COLO829 (cell line): ENCODE measurements at places on chromosomes 1 and 21.

DNA sequence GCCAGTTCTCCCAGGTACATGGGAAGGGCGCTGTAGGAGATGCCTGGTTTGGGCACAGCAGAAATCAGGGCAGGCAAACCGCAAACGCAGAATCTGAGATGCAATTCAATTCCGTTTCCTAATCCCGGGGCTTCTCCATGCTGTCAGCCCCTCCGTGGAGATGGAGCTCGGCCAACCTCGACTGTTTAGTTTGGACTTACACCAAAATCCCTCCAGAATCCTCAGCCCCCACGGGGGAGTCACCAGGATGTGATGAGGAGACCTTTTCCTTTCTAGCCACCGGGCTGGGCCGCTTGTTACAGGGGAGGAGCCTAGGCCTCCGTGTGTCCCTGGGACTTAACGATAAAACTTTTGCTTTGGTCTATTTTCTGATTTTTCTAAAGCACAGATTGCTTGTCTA is 7.9 kb downstream of the SLC2A7 start:
- DNase-seq, result no peak

DNA sequence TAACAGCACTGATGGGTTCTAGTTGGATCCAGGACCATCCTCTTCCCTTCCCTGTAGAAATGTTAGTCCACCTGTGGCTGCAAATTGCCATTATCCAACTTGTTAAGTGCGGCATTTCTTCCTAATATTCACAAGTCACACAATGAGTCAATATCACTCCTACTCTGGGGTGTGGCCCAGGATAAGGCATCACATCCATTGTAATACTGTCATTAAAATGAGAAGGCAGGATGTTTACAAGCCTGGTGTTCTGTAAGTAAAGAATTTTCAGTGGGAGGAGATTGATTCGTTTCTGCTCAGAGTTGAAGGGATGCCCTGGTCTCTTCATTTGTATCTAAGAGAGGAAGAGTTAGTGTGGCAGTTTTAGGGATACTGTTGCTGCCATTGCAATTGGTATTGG is 18.1 kb upstream of the ARHGAP29 start:
- no peak for DNase-seq

- no peak for DNase-seq
Measured at GRCh38 chr1:153478047-153478691, 17.7 kb upstream of the S100A7 start.

DNA sequence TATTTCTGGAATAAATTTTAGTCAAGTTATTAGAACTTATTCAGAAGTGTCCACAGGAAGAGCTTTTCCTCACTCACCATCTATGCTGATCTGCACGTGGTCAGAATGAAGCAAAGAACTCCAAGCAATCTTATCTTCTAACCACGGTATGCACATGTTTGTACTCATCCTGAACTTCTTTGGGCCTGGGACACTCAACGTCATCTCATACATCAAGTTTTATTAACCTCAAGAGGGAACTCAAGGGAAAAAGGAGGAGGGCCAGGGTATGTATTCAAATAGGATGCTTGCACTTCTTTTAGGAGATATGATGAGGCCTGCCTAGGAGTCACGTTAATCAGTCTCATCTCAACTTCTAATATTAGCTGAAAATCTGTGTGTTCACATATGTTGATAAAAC is 142.5 kb downstream of the C1orf94 start:
- no peak for DNase-seq

DNA sequence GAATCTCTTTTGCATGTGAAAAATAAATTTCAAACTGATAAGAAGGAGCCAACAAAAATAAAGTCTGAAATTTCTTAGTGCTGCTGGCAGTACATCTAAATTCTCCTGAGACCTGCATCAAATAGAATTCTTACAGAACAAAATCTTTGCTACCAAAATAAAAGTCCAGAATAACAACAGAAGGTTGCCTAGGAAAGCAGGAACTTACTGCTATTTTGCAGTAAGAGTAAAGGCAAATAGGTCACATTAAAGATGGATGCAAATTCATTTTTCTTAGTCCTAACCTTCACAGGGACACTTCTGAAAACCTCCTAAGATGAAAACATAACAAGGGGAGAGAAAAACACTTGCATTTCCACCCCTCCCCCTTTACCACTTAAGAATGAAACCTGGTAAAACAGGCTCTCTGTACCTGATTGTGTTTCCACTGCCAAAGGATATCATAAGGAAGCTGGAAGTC is 59.0 kb downstream of the RUSC1 start:
- DNase-seq, result peak; percentile 62

DNA sequence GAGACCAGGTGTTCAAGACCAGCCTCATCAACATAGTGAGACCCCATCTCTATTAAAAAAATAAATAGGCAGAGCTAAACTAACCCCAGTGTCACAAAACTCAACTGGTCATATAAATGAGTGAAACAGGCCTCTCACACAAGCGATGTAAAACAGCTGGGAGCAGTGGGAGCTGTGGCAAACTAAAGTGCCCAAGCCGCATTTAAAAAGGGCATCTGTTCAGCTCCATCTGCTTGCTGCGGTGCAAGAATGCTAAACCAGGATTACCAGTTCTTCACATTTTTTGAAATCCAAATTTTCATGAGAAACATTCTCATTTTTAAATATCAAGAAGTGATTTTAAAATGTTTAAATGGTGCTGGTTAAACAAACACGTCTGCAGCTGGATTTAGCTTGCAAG is 50.0 kb upstream of the WNT2B start:
- DNase-seq, result no peak
